ENCODE measurements at places on chromosomes 5 and 9. TPM values are rescaled to one million over a fixed set of nuclear protein-coding genes. Genes with fewer than 3 reads are reported as not detected.

BSPRY gene
- not detected for total RNA-seq

FAM81B gene
- not detected for total RNA-seq

- H3K36me3 ChIP-seq, result no peaks in the 10 kb centered on the region
- H3K4me1 ChIP-seq, result no peaks in the 10 kb centered on the region
- H3K4me3 ChIP-seq, result no peak overlapping the region
- no peak for DNase-seq
- H3K27ac ChIP-seq, result no peak overlapping the region
Observed at GRCh38 chr5:118723021-118723338, 265.4 kb downstream of the DTWD2 start.

DNA sequence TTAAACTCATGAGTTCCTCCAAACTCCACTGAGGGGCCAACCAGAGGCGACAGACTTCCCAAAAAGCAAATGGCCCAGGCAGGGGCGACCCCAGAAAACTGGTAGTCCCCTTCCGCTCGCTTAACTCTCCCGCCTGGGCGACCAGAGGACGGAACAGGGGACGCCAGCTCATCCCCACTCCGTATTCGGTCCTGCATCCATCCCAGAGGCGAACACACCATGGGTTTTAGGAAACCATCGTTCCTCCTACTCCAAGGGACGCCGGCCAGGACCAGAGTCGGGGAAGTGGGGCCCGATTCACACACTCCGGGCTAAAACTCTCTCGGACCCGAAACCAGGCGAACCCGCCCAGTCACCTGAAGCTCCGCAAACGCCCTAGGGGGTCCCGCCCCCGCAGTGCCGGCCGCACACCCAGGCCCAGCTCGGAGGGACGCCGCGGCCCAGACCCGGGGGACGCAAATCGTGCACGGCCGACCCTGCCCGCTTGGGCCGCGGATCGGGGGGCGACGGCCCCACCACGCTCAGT lies 478 bp downstream of the TEX10 start:
- peak overlapping the region; percentile 77 for H3K27ac ChIP-seq
- H3K4me3 ChIP-seq, result peak overlapping the region; percentile 81
- peaks cover 15% of the 10 kb centered on the region for H3K4me1 ChIP-seq
- no peaks in the 10 kb centered on the region for H3K27me3 ChIP-seq
- DNase-seq, result peak; percentile 26
- no peaks in the 10 kb centered on the region for H3K36me3 ChIP-seq

DNA sequence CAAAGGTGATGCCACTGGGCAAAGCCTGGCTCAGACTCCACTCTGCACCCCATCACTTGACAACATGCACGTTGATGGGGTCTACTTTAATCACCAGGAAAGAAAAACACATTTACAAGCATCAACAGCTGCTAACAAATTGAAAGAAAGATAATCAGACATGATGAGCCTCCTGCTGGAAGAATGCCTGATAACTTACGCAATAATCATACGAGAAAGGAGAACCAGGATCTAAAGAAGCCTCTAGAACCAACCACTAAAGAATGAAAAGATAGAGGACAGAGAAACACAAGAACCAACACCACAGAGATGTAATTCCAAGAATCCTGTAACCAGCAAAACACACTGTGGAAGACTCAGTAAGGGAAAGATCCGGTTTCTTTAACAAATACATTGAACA lies 120.3 kb upstream of the ICE1 start:
- H3K27me3 ChIP-seq, result no peaks in the 10 kb centered on the region
- no peak overlapping the region for H3K4me3 ChIP-seq
- DNase-seq, result no peak
- H3K27ac ChIP-seq, result no peak overlapping the region

DNA sequence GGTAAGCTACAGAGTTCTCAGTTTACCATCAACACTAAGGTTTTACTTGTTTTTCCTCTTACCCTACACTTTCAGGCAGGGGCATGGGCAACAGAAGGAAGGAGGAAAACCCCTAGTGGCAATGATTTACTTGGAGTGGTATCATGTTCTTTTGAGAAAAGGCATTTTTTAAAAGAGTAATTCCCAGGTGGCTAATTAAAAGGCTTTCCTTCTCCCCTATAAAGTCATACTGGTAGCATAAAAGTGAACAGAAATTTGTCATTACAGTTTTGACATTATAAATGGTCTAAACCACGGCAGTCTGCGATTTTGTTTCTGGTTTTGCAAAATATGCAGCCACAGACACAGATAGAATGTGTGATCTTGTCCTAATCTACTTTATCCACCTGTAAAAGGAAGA lies 30.9 kb upstream of the OR2K2 start:
- no peak overlapping the region for H3K27ac ChIP-seq
- no peak for DNase-seq
- peaks cover 52% of the 10 kb centered on the region for H3K36me3 ChIP-seq
- H3K4me1 ChIP-seq, result peaks cover 13% of the 10 kb centered on the region
- no peak overlapping the region for H3K4me3 ChIP-seq

DNA sequence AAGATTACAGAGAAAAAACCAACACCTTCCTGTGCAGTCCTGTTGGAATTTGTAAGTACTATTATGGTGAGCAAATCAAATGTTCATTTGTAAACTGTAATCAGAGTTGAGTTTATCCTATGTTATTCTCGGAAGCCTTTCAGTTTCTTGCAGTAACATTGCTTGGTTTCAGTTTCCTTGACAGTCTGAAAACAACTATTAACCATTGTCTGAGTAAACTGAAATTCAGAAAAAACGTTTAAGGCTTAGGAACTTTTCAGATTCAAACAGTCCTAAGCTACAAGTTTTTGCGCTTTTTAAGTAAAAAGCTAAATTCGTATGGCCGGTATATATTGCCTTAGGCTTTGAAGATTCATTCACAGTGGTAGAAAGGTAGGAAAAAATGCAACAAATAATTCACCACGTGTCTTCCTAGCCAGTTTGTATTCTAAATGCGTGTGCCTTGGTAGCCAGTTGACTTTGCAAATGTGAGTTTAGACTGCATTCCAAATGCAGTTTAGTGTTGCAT lies 2.5 kb downstream of the GPBP1 start:
- no peaks in the 10 kb centered on the region for H3K36me3 ChIP-seq
- H3K27me3 ChIP-seq, result no peaks in the 10 kb centered on the region
- H3K27ac ChIP-seq, result peak overlapping the region; percentile 100
- H3K4me3 ChIP-seq, result peak overlapping the region; percentile 84

DNA sequence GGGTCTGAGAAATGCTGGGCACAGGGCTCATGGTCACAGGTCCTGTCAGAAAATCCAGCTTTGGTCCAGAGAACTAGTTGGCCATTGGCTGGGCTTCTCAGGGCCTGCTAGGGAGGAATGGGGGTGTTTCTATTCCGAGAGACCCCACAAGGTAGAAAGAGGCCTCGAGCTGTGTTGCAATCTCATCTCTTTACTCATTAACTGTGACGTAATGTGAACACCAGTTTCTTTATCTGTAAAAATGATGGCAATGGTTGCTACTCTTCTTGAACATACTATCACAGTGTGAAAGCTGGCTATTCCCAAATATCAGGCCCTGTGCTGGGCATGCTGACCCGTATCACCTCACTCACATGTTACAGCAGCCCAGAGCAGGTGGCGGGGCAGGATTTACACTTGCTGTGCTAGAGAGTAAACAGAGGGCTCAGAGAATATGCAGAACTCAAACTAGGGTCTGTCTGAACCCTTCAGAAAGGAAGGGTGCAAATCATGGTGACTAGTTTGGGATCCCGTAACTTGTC lies 35.7 kb upstream of the SLC25A51 start:
- H3K36me3 ChIP-seq, result no peaks in the 10 kb centered on the region
- H3K4me1 ChIP-seq, result peaks cover 8% of the 10 kb centered on the region
- no peak overlapping the region for H3K27ac ChIP-seq
- H3K4me3 ChIP-seq, result no peak overlapping the region
- no peak for DNase-seq

DNA sequence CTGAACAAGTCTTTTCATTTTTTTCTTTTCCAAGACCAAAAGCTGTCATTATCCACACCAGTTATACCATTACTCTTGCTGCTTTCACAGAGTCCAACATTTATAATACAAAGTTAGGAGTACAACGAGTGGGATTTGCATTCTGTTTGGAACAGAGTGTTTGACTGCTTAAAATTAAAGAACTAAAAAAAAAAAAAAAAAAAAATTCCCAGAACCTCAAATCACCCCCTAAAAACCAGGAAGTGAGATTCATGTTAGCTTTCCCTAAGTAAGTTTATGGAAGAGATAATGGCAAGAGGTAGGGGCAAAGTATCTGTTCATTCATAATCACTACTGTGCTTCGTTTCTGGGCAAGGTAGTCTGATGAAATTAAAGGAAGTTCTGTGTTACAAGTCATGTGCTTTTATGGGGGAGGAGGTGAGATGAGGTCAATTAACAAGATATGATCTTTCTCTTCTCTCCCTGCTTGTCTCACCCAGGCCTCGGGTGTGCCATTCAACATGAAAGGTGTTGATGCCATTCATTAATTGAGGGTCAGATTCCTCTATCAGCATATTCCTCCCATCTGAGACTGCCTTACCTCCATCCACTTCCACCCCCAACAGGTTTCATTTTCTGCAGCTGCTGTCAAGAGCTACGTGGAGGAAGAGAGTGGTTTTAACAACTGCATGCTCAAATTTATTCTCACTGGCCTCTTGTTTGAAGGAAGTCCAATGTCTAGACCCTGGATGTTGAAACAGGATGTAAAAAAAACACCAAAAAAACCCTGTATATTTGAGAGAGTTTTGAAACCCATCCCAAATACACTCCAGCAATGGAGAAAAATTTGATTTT lies 58.1 kb downstream of the MARCHF3 start:
- no peaks in the 10 kb centered on the region for H3K36me3 ChIP-seq
- H3K4me1 ChIP-seq, result peaks cover 21% of the 10 kb centered on the region
- no peak overlapping the region for H3K4me3 ChIP-seq
- no peak overlapping the region for H3K27ac ChIP-seq
- no peak for DNase-seq
- no peaks in the 10 kb centered on the region for H3K27me3 ChIP-seq

Measured in gastrocnemius medialis (tissue), 4 donors.